ENCODE measurements at places on chromosomes 3 and 15. TPM values are rescaled to one million over a fixed set of nuclear protein-coding genes. Genes with fewer than 3 reads are reported as not detected.

- no peak for DNase-seq
- H3K4me1 ChIP-seq, result no peaks in the 10 kb centered on the region
- H3K4me3 ChIP-seq, result no peak overlapping the region
Observed at GRCh38 chr15:32884146-32884545, 166.3 kb downstream of the GREM1 start.

GRCh38 chr3:172354931-172355499 is 93.2 kb downstream of the GHSR start:
- no peaks in the 10 kb centered on the region for H3K27me3 ChIP-seq
- H3K4me3 ChIP-seq, result no peak overlapping the region
- no peaks in the 10 kb centered on the region for H3K4me1 ChIP-seq
- DNase-seq, result no peak
- no peak overlapping the region for H3K27ac ChIP-seq

DNA sequence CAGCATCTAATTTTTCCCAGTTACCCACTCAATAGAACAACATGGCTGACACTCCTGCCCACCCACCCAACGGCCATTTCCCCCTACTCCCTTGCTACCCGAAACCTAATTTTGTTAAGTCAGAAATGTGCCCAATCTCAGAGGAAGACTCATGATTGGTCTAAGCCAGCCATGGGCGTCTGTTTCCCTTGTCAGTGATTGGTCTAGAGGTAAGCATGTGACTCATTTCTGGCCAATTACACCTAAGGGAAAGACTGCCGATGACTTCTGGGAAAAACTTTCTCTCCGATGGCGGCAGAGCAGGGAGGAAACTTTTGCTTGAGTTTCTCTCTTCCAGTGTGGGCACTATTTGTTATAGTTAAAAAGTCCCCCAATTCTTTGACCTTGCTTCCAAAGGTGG is 72.9 kb downstream of the RPLP1 start:
- H3K4me1 ChIP-seq, result no peaks in the 10 kb centered on the region
- no peak overlapping the region for H3K4me3 ChIP-seq
- no peaks in the 10 kb centered on the region for H3K36me3 ChIP-seq
- H3K27me3 ChIP-seq, result no peaks in the 10 kb centered on the region
- no peak overlapping the region for H3K27ac ChIP-seq

DNA sequence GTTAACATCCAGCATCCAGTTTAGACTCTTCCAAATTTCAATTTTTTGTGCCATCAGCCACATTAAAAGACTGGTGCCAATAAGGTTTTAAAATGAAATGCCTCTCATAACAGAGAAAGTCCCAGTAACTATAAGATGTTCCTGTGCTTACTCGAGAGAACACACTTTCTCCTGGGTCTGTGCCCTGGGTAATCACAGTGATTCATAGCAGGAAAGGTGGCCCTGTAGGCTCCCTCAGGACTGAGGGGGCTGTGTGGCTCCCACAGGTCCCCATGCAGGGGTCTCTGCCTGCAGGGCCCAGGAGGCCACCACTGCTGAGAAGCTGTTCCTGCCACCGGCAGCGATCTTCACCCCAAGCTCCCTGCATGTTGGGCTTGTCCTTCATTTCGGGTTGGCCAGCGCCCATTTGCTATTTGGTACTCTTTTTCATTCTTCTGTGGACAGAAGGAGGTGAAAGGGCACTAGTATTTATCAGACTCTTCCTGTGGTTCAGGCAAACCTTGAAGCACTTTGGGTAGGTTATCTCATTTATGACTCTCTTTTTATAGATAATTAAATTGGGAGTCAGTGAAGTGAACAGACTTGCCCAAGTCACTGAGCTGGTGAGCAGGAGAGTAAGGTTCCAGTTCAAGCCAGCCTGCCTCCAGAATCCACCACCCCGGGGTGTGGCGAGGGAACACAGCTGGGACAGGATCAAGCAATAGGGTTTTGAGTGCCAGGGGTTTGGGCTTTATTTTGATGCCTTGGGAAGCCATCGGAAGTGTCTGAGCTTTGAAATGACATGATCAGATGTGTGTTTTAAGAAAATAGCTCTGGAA is 44.2 kb upstream of the PLXNA1 start:
- H3K4me3 ChIP-seq, result no peak overlapping the region
- DNase-seq, result no peak
- H3K4me1 ChIP-seq, result no peaks in the 10 kb centered on the region
- no peaks in the 10 kb centered on the region for H3K27me3 ChIP-seq

- H3K4me1 ChIP-seq, result peaks cover 13% of the 10 kb centered on the region
- DNase-seq, result no peak
- H3K4me3 ChIP-seq, result no peak overlapping the region
- no peak overlapping the region for H3K27ac ChIP-seq
- H3K27me3 ChIP-seq, result no peaks in the 10 kb centered on the region
Observed at GRCh38 chr15:93180128-93180527, 91.1 kb upstream of the RGMA start.

- peaks cover 4% of the 10 kb centered on the region for H3K4me1 ChIP-seq
- no peak overlapping the region for H3K27ac ChIP-seq
- peak; percentile 54 for DNase-seq
Observed at GRCh38 chr15:40766906-40767837, 2.6 kb upstream of the C15orf62 start.

DNA sequence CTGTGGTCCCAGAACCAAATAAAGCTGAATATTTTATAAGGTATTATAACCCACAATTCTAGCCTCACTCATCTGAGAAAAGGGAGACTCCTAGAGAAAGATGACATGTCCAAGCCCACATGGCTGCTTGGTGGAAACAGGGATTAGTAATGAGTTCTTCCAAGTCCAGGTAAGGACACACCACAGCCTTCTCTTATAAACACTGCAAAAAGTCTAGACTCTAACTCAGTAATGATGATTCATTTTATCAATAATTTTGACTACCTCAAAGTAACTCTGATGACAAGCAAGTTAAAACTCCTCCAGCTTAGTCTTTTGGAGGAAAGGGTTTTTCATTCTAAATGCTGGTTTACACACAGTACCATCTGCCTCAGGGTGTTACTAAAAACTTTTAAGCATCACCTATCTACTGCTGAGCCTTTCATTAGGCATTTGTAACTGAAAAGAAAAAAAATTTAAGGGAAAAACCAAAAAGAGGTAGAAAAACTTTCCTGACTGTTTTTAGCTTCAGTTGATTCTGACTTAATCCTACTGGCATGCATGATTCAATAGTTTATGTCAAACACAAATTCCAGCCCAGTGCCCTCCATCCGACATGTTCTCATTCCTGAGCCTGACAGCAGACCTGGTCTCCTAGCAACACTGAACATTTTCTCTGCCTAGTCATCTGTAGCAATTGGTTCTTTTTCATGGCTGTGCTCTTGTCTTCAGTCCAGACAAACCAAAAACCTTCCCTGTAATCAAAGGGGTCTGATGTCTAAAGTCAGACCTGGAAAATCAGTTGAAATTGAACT is 43.9 kb downstream of the P3H2 start:
- no peaks in the 10 kb centered on the region for H3K27me3 ChIP-seq
- no peak overlapping the region for H3K27ac ChIP-seq
- H3K4me3 ChIP-seq, result no peak overlapping the region
- H3K36me3 ChIP-seq, result no peaks in the 10 kb centered on the region

DNA sequence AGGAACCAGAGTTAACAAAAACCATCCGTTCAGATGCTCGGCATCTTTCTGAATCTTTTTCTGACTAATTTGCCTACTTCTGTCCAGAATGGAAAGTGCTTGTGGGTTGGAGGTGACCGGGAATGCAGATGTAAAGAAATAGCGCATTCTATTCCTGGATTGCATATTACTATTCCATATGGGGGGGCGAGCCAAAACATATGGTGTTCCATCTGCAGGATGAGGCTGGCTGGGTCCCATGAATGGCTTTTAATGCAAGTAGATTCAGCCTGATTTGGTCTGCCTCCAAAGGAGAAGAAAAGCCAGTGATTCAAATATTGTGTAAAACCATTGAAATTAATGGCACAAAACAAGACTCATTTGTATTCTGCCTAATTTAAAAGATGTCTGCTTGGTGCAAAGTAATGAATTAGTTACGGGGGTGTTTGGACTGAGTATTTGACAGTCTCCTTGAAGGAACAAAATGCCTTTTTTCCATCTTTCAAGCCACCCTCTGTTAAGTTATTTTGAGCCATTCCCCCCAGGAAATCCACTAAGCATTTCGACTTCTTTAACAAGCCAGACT is 99.0 kb downstream of the ST8SIA2 start:
- no peaks in the 10 kb centered on the region for H3K27me3 ChIP-seq
- no peak overlapping the region for H3K27ac ChIP-seq
- no peaks in the 10 kb centered on the region for H3K36me3 ChIP-seq
- no peaks in the 10 kb centered on the region for H3K4me1 ChIP-seq

DNA sequence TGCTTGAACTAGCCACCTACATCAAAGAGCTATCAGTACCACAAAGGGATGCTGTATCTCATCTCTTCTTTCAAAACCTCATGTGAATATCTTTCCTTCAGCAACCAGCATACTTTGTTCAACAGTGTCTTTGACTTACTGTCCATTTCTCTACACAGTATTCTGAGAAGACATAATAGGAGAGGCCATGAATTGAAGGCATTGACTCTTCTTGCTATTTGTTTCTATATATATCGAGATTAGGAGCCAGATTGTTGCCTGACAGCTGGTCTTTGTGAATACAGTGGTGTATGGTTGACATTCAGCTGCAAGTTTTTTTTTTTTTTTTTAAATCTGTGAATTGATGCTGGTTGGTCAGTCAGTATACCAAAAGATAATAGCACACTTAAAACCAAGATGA is 12.1 kb upstream of the CSRNP1 start:
- no peak overlapping the region for H3K27ac ChIP-seq
- DNase-seq, result no peak
- peaks cover 8% of the 10 kb centered on the region for H3K36me3 ChIP-seq
- peaks cover 4% of the 10 kb centered on the region for H3K4me1 ChIP-seq
- no peak overlapping the region for H3K4me3 ChIP-seq
- no peaks in the 10 kb centered on the region for H3K27me3 ChIP-seq

DNA sequence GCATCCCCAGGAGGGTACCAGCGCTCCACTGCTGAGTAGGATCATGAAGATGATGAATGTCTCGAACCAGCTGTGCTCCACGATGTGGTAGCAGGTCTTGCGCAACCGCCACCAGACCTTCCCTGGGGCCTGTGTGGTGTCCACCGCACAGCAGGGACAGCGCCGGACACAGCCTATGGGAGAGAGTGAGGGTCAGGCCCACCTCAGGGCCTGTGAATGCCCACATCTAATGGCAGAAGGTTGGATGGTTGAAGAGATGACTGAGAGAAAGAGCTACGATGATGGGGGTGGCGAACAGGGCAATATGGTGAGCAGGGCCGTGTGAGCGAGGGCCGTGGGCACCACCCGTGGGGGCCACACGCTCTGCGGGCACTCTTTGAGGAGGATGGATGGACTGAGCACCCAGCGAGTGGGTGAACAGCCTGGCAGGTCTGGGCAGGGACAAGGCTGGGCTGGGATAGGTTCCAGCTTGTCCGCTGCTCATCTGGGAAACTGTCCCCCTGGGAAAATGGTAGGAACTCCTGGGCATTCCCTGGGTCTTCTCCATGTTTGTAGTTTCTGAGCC is 74.1 kb downstream of the SCN5A start:
- H3K27me3 ChIP-seq, result no peaks in the 10 kb centered on the region
- H3K4me1 ChIP-seq, result no peaks in the 10 kb centered on the region

DNA sequence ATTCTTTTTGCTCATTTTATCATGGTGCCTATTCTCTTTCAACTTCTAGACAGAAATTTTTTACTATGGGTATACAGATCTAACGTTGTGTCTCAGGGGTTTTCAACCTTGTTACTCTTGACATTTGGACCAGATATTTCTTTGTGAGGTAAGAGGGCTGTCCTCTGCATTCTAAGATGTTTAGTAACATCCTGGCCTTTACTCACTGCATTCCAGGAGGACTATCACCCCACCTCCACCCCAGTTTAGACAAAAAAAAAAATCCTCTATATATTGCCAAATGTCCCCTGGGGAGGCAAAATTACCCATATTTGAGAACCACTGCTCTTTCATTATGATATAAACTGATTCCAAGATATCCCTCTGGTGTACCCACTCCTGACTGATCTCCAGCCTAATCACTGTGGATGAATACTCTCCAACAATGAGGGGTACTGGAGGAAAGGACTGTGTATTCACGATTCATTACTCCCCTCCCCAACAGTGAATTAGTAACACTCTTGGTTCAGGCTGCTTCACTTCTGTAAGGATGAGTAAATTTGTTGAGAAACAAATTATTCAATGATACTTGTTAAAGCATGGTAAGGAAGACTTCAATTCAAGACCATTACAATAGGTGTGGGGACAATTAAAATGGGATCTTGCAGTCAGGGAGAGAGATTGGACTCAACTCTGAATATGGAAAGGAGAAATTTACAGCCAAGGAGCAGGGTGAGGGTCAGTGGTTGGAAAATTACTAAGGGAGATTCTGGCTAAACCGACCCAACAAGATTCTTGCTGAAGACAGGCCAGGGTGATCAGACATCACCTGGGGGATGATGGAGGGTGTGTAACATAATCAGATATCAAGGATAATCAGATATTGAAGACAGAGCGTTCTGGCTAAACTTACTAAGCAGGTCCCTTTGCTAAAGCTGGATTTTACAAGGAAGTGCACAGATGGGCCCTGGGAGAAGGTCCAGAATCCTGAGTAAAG is 123.8 kb upstream of the DAZL start:
- peaks cover 63% of the 10 kb centered on the region for H3K36me3 ChIP-seq
- H3K27me3 ChIP-seq, result no peaks in the 10 kb centered on the region
- no peak overlapping the region for H3K27ac ChIP-seq
- DNase-seq, result no peak

DNA sequence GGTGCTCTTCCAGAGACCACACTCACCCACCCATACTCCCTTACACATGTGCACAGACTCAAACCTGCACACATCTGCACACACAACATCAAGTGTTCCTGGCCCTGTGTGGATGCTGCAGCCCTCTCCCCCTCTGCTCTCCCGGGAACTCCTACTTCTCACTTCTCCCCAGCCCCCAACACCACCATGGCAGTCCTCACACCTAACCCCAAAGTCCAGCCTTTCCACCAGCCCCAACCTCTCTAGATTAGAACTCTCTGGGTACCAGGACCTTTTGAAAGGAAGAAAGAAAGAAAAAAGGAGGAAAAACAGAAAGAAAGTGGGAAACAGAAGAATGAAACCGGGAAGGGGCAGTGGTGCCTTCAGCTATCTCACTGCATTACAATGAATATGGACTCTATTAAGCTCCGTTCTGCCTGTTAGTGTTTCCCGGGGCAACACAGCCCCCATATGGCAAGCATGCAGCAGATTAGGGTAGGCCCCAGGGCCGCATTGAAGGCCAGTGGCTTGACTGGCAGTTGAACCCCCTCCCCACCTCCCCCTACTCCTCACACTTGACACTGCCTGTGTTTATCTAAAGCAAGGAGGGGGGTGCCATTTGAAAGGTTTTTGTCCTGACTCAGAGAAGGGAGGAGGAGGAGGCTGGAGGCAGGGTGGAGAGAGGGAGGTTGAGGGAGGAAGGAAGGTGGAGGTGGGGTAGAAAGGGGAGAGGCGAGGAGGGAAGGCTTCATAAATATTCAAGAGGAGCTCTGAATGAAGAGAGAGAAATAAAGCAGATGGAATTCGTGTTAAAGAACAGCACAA is 30.1 kb downstream of the BOC start:
- DNase-seq, result peak; percentile 86
- H3K27ac ChIP-seq, result no peak overlapping the region
- peak overlapping the region; percentile 56 for H3K4me3 ChIP-seq

Gene GRM7
- total RNA-seq, result 0.28 TPM
